ENCODE measurements at places on chromosomes 5 and 9.

DNA sequence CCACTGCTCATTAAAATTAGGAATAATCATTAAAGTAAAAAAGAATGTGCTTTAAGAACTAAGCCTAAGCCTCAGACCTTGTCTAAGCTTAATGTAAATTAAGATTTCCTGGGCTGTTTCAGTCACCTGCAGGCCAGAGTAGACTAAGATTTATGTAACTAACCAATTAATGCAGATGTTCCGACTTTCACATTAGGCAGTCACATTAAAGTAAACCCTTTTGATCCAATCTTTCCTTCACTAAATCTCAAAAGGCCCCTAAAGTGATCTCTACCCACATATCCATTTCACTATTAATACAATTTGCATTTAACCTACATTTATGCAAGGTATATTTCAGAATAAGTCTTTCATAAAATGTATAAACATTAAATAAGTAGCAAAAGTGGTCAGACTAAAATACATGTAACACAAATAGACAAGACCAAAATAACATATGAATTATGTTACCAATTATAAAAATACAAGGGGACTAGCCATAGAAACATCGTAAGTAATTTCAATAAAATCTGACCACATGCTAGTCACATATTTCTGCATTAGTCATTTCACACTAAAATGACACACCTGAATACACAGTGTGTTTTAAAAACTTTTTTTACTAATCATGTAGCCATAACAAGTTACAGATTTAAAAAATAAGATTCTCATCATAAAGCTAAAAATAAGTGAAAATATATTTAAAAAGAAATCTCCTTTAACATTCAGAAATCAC lies 7.7 kb downstream of the NR3C1 start:
- no peak for DNase-seq

DNA sequence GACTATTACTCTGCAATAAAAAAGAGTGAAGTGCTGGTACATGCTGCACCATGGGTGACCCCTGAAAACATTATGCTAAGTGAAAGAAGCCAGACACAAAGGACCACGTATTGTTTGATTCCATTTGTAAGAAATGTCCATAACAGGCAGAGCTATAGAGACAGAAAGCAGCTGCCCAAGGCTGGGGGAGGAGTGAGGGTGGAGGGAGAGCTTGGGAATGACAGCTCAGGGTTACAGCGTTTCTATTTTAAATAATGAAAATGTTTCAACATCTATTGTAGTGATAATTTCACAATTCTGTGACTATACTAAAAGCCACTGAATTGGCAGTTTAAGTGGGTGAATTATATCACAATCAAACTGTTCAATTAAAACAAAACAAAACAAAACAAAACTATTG lies 81.7 kb downstream of the MYO10 start:
- no peak for DNase-seq

GRCh38 chr5:164672931-164673694 lies 1167.7 kb downstream of the MAT2B start:
- DNase-seq, result no peak

DNA sequence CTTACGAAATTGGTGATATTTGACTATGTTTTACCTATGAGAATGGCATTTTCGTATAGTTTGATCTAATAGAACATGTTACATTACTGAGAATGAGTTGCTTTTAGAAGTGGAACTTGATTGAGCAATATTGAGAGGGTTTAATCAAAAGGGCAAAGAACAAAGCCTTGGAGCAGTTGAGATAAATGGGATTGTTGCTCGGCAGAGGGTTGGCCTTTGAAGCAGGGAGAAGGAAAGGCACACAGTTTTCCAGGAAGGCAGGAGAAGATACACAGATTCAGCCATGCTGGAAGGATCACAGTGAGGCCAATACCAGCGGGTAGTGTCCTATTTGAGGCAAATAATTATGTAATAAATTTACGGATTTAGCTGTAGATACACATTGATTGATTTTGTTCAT lies 19.5 kb downstream of the MAN2A1 start:
- no peak for DNase-seq

DNA sequence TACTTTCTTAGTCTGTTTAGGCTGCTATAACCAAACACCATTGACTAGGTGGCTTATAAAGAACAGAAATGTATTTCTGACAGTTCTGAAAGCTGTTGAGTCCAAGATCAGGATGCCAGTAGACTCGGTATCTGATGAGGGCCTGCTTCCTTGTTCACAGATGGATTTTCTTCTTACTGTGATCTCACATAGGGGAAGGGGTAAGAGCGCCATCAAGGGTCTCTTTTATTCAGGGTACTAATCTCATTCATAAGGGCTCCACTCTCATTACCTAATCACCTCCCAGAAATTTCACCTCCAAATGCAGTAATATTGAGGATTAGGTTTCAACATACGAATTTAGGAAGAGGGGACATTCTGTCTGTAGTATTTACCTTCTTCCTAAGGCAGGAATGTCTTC lies 384.0 kb upstream of the DMAC1 start:
- no peak for DNase-seq

- DNase-seq, result peak; percentile 67
Measured at GRCh38 chr9:132160802-132161742, 786 bp upstream of the NTNG2 start.

DNA sequence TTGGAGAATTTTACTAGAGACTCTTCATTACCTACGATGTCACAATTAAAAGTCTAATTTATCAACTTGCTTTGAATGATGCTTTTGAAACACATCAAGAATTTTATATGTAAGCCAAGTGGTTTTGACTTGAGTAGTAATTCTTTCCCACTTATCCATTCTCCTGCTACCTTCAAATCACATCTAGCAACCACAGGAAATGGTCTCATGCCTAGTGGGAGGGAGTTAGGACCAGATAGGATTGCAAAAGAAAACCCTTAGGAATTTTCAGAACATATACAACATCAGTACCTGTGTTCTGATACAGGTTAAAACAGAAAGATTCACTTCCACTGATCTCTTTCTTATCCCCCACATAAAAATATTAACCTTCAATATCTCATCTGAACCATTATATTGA lies 260.4 kb downstream of the CWC27 start:
- no peak for DNase-seq

GRCh38 chr5:38473008-38473407 lies 83.4 kb downstream of the LIFR start:
- no peak for DNase-seq

DNA sequence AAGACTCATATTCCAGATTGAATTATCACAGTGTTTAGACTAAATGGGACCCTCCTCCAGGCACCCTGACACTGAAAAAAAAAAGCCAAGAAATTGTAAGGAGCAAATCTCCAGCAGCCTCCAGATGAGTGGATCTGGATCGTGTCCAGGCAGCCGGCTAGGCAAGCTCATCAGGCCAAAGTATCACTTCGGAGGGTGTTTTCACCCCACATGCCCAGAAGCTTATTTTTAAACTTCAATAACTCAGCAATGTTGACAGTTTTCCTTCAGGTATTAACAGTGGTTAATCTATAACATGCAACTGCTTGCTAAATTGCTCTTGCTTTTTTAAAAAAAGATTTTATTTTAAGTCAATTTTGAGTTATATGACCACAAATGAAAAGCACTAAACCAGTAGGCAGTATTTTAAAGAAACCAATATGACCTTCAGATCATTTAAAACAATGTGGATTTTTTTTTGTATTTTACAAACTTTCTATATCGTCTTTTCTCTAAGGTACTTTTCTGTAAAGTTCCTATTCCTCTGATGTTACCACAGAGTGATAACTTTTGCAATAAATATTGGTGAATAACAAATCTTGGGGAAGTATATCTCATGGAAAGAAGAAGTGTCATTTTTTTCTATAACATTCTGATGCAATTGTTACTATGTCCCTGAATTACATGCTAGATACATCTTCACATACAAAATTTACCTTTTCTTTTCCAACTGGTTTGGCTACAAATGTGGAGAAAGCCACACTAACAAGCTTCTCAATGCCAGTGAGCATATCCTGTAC lies 30.7 kb downstream of the ACOT12 start:
- no peak for DNase-seq

- DNase-seq, result peak; percentile 11
Measured at GRCh38 chr9:93126825-93127368, 7.2 kb downstream of the NINJ1 start.

DNA sequence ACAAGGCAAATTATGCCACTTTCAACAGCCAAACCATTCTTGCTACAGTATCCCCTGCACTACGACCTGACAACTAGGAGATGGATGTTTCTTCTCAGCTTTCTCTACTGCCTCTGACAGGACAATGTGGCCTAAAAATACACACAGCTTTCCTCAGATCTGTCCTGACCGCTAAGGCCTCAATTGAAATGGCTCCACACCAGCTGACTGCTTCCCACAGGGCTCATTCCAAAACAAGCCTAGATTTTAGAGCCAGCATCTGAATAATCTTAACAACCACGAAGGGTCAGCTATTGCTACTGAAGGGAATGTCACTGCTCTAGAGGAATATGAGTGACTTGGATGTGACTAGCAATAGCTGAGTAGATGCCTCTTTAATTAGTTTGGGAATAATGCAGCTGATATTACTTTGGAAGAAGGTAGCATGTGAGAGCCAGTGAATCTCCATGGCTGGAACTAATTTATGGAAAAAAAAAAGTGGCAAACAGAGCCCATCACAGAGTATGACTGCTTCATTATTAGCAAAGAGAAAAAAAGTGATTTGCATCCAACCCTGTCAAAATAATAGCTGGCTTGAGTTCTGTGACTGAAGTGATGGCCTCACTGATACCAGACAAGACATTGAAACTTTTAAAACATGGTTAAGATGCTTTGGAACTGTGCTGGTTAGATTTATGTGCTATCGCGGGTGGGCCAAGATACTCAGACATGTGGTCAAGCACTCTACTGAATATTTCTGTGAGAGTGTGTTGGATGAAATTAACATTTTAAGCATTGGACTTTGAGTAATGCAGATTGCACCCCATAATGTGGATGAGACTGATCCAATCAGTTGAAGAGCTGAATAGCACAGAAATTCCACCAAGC lies 450.2 kb downstream of the NR2F1-AS1 start:
- DNase-seq, result no peak

GRCh38 chr5:6578676-6579343 lies 54.0 kb downstream of the NSUN2 start:
- no peak for DNase-seq

DNA sequence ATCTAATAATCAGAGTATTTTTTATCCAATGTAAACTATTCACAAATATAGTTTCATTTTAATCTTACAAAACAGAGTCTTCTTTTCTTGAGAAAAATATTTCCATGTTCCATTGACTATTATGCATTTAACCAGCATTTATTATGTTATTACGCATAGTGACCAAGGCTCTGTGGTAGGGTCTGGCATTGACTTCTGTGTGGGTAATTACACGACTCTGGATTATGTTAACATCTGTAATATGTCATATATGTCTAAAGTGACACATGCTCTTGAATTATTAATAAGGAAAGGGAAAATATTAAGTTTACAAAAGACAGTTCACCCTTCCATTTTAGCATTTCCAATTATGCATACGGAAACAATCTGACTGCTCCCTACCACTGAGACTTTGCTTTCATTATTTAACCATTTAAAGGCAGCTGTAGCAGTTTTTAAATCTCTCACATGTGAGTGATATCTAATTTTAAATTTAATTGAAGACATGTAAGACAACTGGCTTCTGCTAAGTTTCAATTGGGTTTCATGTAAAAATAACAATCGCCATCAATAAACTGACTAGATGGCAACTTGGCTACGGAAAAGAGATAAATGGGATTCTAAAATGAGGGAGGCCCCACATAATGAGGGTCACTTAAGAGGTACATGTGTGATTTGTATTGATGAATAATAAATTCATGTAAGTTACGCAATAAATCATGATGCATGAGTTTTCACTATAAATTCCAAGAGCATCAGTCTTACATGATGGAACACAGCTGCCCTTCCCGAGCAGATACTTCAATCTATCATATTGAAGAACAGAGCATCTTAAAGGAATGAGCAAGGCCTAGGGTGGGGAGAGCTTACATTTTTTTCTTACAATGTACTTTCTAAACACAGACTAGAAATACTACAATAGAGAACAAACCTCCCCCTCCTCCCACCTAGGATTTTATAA lies 1056.8 kb downstream of the MAT2B start:
- DNase-seq, result no peak

GRCh38 chr9:10875752-10876151 lies 262.9 kb upstream of the PTPRD start:
- DNase-seq, result no peak

GRCh38 chr5:159415301-159415937 lies 85.1 kb upstream of the IL12B start:
- no peak for DNase-seq

DNA sequence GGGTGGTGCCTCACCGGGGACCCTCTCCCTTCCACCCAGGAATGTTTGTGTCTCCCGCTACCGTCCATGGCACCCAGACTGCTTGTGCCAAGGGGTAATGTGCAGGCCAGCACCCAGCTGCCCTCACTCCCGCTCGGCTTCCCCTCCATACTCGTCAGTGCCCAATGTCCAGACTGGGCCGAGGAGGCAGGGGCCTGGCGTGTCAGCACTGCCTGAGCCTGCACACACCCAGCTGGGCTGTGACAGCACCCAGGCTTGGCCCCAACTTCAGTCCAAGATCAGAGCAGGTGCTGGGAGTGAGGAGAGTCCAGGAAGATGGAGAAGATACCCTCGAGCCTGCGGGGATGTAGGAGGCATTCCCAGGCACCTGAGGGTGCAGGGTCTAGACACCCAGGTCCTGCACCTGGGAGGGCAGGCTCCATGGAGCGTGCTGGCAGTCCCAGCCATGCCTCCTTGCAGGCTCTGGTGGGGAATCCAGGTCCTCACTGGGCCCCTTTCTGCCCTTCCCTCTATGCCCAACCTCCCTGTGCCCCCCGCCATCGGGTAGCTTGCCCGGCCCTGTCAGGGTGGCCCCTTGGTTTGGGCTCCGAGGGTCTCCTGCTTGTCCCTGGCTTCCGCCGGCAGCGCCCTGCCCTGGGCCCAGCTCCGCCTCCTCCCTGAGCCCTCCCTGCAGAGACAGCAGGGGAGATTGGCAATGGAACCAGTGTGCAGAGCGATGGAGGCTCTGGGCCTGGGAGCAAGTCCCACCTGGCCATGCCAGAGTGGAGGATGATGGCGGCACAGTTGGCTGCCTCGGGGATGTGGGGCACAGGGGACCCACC lies 250.8 kb upstream of the EDIL3 start:
- DNase-seq, result no peak

DNA sequence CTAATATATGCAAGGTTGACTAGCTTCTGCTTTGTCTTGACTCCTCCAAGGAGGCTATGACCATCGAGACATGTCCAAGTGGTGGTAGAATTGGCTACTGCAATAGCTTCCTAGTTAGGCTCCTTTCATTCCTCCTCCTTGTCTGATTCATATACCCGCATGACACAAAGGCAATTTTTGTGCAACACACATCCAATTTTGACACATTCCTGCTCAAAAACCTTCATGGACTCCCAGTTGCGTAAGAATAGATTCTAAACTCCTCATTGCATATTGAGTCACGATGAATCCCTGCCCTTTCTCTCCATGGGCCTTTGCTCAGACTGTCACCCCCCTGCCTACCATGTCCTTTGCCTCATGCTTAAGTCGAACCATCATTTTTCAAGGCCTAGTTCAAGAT lies 344.5 kb downstream of the ACTL7B start:
- DNase-seq, result no peak

- no peak for DNase-seq
Measured at GRCh38 chr5:52660621-52661020, 127.1 kb upstream of the ITGA1 start.

Measured in Ammon's horn (tissue), 1 donor.